NCI-H1092 (cell line): ENCODE measurements at places on chromosomes 3 and 15.

DNA sequence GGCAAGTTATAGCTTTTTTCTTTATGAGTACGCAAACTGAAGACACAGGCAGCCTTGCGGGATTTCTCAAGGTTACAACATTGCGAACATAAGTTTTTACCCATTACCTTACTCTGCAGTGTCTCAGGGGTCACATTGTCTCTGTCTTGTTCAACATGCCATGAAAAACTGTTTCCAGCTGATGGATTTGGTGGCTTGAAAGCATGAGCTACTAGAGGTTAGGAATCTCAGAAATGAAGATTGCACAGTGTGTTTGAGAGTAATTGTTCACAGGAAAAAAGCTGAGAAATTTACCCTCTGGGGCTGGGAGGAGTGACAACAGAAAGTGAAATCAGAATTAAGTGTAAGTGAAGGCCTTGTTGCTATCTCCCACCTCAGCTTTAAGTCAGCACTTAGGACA, 568.6 kb downstream of the TAFA4 start:
- DNase-seq = no peak

DNA sequence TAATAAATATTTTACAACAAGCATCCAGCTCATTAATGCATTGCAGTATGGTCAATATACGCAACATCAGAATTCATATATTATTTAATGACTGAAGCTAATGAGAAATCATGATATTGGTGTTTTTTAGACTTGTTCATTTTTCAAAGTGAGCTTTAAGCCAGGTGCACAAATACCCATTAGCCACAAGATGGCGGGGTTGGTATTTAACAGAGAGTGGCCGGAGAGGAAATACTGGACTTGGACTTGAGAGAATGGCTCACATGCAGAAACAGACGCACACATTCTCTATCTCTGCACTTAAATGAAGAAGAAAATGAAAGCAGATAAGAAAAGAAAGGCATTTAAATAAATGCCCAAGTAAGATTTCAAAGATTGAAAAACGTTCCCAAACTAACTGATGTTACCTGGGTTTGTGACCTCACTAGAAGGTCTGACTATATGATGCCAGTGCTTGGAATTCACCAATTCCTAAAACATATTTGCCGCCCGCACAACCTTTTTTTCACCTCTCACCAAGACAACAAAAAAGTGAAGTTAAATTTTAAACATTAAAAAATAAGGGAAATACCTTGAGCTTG, 21.2 kb upstream of the CRBN start:
- DNase-seq = peak; percentile 36

DNA sequence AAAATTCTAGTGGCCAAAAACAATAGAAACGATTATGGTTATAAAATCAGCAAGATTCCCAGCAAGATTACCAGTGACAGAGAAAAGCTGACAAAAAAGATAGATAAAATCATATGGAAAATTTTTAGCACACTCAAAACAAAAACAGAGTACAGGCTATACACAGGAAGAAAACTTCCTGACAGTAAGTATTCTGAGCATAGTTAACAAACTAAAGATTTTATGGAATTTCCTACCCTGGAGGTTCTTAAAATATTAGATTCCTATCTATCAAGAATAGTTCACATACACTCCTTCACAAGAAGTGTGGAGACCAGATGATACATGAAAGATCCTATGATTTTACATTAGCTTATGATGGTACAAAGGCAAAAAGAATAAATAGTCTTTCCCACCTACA, 50.8 kb downstream of the ZNF148 start:
- no peak for DNase-seq

DNA sequence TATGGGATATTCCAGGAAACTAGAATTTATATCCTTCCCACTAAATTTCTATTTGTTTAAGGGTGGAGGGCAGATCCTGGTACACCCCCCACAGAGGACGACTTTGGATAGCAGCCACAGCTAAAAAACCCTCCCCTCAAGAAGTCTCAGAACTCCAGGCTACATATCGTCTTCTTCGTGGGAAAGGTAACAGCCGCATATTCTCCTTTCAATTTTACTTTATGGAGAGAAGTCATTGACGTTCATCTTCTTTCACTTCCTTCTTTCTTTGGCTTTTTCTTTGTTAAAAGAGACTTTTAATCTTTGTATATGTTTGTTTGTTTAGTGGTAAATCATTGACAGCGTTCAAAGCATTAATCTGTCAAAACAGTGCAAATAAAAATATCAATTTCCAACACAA, 36.3 kb downstream of the TRIP4 start:
- DNase-seq = no peak

DNA sequence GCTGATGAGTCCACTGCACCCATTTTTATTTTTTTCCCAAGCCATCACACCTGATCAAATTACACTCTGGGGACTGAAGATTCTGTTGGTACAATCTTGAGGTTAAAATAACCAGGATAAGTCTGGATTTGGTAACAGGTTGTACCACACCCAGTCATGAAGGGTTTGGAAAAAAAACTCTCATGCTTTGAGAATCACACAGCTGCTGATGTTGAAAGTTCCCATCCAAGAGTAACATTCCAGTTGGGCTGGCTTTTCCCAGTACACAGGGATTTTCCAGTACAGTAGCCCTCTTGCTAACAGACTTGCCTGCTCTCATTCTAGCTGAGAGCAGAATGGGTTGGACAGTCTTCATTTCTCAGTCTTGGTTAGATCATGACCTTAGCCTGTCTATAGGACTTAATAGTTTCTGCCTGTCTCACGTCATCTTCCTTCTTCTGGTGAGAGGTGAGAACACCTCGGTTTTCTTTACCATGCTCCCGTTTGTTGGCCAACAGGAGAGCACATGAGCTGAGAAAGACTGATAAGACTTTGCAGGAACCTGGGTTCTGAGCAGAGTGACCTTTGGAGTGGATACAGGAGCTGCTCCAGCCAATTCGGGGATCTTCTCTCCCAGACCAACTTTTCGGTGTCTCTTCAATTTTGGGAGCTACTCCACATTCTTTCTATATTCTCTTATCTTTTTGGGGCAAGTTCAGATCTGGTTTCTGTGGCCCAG, 300.1 kb upstream of the LYSMD4 start:
- no peak for DNase-seq

DNA sequence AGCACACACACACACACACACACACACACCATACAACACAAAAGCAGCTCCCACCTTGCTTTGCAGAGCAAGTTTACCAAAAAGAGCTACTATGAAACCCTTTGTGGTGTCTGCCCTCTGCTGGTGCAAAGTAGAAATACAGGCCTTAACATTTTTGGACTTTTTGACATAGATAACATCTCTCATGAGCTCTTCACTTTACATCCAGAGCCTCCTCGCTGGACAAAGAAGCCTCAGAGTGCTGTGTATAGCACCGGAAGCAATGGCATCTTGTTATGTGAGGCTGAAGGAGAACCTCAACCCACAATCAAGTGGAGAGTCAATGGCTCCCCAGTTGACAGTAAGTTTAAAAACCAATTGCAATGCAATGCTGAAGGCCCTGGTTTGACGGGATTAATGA, 157.9 kb downstream of the CHL1 start:
- DNase-seq = peak; percentile 39

DNA sequence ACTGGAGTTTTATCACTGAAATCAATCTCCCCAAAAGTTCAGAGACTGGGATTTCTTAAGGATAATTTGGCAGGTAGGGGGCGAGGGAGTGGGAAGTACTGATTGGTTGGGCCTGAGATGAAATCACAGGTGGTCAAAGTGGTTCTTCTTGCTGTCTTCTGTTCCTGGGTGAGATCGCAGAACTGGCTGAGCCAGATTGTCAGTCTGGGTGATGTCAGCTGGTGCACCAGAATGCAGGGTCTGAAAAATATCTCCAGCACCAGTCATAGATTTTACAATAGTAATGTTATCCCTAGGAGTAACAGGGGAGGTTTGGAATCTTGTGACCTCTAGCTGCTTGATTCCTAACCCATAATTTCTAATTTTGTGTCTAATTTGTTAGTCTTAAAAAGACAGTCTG, 86.7 kb upstream of the SLC25A36 start:
- DNase-seq = no peak

DNA sequence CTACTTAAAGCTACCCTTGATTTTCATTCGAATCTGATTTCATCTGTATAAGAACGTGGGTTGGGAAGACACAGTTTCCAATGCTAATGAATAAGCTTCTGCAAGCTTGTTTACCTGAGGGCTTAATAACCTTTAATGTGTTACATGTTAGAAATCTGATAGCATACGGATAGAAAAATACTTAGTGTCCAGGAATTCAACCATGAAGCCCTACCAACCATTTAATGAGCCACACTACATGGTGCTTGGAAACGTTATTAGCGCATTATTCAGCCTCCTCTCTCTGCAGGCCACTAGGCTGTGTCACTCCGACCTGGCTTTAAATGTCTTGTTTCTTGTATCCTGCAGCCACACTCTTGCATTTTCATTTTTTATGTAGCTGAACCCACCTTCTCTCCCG, 1.6 kb downstream of the FAM81A start:
- DNase-seq = no peak

DNA sequence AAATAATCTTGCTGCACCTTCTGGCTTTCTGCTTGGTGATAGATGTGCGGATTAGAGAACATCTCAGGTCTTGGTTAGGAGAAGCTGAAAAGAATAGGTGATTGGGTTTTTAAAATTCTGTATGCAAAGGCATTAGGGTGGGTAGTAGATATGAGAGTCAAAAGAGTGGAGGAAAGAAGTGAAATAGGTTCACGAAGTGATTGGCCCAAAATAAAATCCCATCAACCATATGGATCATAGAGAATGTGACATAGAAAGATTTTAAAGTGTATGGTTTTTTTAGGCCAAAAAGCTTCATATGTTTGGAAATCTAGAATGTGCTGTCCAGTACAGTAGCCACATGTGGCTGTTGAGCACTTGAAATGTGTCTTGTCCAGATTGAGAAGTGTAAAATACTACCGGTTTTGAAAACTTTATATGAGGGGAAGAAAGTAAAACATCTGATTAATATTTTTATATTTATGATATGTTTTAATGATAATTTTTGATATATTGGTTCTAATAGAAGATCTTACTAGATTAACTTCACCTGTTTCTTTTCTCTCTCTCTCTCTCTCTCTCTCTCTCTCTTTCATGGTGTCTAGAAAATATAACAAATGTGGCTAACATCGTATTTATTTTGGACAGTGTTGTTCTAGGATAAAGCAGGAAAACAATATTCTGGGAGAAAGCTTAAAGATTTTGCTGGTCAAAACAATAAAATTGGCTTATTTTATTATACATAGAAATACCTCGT, 2.9 kb downstream of the MBNL1 start:
- no peak for DNase-seq

GRCh38 chr15:95019907-95020306, 788.5 kb downstream of the MCTP2 start:
- no peak for DNase-seq

- DNase-seq = no peak
These were observed 47.1 kb downstream of the CMTM7 start for GRCh38 chr3:32438596-32439344.

DNA sequence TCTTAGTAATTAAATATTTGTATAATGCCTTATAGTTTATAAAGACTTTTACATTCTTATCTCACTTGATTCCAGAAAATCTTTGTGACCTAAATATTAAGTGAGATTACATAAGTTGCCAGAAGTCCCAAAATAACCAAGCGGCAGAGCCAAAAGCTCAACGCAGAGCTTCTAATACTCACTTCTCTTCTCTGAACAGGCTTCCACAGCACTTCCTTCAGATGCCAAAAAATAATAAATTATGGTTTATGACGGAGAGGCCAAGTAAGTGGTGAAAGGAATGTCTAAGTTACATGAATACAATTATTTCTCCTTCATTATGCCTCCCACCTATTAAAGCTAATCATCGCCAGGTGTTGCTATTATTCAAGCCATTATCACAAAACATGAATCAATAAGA, 110.3 kb downstream of the GBE1 start:
- no peak for DNase-seq

DNA sequence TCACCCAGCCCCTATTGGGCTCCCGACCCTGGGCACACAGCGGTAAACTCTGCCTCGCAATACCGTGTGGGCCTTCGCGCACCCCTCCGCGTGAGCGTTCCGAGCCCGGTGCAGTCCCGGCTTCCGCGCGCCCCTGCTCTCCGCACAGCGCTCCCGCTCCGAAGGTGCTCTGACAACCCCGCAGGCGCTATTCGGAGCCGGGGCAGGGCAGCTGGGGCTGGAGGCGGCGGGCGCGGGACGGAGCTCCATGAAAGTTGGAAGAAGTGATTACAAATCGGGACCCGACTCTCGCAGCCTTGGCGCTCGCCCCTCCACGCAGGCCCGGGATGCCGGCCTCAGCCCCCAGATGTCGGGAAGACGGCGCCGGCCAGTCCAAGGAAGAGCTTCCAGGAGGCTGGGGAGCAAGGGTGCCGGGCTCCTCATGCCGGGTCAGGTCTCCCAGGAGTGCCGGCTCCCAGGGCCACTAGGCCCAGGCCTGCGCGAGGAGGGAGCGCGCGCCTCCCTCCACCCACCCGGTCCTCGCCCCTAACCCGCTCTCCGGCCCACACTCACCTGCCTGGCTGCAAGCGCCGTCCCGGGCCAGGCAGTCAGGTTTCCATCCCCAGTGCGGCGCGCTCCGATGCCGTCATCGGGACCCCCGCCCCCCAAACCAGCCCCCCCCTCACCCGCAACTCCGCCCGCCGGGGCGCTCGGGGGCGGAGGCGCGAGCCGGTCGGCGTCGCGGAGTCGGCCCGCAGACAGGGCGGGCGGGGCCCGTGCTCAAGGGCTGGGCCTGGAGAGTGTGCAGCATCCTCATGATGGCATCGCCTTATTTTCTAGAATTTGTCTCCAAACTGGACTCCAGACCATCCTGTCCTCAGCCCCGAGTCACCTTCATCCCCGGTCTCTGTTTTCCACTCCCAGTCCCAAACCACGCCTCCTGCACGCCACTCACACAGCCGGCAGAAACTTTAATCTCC, at the start of gene KIF7:
Gene KIF7, minus strand, starts transcription at position 621 of the 959 bp plus-strand sequence. CDS start 2,537 bp downstream, outside the sequence.
- no peak for DNase-seq

DNA sequence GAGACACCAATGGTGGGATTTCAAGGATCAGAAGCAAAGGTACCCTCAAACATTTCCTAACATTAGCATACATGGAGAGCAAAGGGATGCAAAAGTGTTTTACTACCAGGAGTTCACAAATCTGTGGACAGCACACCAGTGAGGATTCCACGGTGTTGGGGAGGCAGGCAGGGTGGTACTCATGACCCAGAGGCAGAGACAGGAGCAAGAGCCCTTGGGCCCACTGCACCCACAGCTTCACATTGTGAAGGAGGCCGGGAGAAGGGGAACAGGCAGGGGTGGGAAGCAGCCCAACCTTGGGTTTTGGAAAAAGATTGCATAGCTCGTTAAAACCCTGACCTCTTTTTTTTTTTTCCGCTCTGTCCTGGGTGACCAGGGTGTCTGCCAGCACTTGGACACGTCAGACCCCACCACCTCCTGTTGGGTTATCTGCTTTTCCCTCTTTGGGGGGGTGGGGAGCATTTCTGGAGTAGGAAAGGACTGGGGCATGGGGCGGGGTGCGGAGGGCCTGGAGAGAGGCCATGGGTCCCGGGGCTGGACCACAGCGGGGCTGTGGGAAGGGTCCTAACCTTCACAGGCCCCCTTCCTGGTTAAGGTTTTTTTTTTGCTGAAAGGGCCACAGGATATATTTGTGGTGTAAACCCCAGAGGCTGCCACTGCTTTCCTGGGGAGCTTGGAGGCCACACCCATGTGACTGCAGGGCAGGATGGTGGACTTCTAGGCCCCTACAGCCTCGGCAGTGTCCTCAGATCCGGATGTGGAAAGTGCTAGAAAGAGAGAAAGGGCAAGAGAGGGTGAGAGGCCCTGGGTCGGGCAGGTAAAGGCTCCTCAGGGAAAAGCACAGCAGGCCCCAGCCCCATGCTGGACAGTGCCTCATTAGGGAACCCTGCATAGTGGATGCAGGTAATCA, 12.5 kb downstream of the SH2D7 start:
- no peak for DNase-seq
